ENCODE measurements at places on chromosomes 13 and 19.
A peak's percentile ranks its signal among the peaks of the same experiment; 100 is the strongest.

DNA sequence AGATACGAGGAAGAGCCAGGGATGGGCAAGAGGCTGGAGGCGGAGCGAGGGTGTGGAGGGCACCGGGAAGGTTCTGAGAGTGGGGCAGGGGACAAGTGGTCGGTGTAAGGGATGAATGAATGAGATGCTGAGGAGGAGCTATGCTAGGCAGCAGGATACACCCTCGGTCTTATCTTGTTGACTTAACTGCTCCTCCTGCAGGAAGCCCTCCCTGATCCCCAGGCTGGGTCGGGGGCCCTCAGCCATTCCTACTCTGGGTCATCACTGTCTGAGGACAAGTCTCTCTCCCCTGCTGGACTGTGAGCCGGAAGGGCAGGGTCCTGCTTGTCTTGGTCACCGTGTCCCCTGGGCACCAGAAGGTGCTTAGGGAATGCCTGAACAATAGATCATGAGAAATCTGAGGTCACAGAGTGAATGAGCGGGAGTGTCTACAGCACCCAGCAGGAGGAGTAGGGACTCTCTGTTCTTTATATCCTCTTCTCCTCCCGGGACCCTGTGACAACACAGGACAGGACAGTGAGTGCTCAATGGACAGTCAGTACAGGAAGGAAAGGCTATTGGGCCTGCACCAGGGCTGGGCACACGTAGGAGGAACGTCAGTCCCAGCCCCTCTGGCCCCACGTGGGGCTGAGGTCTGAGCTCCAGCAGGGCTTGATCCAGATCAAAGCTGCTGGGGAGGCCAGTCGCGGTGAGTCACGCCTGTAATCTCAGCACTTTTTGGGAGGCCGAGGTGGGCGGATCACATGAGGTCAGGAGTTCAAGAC is 6.5 kb downstream of the NKPD1 start:
- DNase-seq: peak; percentile 90

DNA sequence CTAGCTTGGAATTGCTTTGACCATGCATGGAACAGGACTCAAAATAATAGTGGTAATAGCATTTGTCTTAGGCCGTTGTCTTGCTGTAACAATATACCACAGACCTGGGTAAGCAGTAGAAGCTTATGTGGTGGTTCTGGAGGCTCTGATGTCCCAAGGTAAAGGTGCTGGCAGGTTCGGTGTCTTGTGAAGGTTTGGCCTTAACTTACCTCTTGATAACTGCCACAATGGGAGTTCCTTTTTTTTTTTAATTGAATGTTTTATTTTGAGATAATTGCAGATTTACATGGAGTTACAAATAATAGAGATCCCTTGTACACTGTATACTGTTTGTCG is 5.8 kb downstream of the RPL21 start:
- no peak for DNase-seq

DNA sequence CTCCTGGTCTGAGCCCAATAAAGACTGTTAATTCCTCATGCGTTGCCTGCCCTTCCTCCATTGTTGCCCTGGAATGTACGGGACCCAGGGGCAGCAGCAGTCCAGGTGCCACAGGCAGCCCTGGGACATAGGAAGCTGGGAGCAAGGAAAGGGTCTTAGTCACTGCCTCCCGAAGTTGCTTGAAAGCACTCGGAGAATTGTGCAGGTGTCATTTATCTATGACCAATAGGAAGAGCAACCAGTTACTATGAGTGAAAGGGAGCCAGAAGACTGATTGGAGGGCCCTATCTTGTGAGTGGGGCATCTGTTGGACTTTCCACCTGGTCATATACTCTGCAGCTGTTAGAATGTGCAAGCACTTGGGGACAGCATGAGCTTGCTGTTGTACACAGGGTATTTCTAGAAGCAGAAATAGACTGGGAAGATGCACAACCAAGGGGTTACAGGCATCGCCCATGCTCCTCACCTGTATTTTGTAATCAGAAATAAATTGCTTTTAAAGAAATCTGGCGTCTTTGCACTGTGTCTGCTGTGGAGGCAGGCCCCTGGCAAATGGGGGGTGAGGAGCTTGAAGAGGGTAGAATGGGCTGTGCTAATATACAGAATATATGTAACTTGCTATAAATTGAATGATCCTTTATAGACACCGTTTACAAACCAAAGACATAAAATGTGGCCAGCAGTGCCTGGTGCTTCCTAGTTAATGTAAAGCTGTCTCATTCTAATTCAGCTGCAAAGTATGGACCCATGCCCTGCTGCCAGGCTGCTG is 4.2 kb upstream of the RPS11 start:
- no peak for DNase-seq

- DNase-seq: peak; percentile 54
Observed at GRCh38 chr13:51330791-51331190, 8.7 kb upstream of the SERPINE3 start.

DNA sequence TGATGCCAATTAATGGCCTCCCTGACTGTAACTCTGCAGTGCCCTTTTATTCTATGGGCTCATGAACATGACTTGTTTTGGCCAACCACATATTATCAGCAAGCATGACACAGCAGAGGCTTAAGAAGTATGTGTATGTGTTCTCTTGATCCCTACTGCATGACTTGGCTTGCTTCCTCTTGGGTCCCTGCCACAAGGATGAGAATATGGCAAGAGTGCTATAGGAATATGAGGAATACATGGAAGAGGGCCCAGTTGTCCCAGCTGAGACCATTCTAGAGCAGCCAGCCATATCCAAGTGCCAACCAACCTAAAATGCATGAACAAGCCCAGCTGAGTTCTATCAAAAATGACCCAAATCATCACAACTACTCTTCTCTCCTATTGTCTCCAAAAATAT is 576.7 kb upstream of the PCDH9 start:
- DNase-seq: no peak

DNA sequence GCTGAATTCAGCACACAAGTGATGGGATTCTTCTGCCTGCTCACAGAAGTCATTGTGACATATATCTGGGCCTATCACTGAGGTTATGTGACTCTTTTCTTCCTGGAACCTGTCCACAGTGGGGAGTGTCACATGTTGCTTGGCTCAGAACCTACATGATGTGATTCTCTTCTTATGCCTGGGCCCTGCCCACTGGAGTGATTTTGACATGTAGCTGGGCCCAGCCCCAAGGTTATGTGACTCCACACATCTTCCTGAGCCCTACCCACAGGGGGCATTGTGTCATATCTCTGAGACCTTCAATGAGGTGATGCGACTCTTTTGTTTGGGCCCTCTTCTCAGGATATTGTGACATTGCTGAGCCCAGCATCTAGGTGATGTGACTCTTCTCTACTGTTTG is 17.4 kb upstream of the ZNF429 start:
- no peak for DNase-seq

DNA sequence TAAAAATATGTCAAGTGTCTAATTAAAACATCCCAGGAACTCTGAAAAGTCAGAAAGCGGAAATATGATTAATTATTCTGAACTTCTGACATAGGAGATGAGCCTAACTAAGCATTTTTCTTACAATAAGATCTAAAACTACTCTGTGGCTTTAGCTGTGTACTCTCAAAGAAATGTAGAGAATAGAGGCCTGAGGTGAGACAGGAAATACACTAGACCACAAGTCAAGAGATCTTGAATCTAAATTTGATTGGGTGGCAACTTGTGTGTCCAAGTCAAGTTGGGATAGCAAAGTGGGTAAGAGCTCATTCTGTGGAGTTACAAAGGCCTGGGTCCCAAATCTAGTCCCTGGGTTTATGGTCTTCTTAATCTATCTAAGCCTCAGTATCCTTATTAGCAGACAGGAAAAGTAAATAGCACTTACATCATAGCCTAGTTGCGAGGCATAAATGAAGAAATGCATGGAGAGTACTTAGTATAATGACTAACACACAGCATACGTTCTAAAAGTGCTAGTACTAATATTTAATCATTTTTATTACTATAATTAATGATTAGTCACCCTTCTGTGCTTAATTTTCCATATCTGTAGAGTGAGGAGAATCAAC is 9.4 kb upstream of the LRRC63 start:
- DNase-seq: no peak

GRCh38 chr13:37202264-37202663 is 96.8 kb upstream of the CSNK1A1L start:
- no peak for DNase-seq

- DNase-seq: no peak
Observed at GRCh38 chr13:35945368-35945767, 185.8 kb downstream of the DCLK1 start.

GRCh38 chr13:75938811-75939560 is 302.9 kb downstream of the LMO7 start:
- DNase-seq: no peak

GRCh38 chr13:90594681-90595080 is 752.8 kb upstream of the MIR17HG start:
- DNase-seq: no peak

GRCh38 chr19:45766296-45766868 is 2.7 kb downstream of the SIX5 start:
- DNase-seq: no peak

DNA sequence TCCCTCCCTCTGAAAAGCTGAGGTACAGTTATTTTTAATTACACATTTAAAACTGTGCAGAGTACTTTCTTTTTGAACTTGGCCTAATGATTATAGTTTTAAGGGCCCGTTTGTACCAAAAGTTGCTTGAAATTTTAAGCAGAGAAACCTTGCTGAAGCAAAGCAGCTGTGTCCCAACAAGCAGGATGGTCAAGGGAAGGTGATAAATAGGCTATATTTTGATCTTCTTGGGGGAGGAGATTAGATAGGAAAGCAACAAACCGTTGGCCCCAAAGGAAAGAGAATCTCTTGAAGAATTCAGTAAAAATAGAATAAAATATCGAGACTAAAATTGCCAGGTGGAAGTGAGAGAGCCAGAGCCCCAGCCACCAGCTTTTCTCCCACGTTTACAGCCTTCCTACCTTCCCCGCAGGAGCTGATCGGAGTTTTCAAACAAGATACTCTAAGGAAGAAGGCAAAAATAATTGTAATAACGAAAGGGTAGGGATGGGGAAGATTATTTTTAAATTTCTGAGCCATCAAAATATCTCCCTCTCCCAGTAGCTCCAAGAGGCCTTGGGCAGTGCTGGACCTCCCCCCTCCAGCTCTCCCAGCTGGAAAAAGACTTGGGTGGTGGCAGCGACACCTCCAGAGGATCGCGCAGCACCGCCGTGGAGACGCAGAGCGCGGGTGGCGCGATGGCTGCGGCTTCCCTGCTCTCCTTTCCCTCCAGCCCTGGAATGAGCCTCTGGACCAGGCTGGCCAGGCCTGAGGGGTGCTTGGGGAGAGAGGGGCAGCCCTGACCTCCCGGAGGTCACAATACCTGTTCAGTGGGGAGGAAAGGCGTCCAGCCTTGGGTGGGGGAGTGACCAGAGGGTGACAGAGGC is 5.8 kb downstream of the ZIC2 start:
- no peak for DNase-seq

GRCh38 chr19:16067205-16067938 is 8.9 kb upstream of the TPM4 start:
- DNase-seq: no peak
